Thoracic aorta (tissue), 2 donors: ENCODE measurements at places on chromosomes 5 and 9. TPM values are rescaled to one million over a fixed set of nuclear protein-coding genes. Genes with fewer than 3 reads are reported as not detected.

The C5orf15 gene
- total RNA-seq: 56.1 TPM

The ZFP2 gene
- 2.2 TPM for total RNA-seq

GRCh38 chr9:14418941-14419937 is 105.3 kb upstream of the NFIB start:
- no peaks in the 10 kb centered on the region for H3K4me1 ChIP-seq
- no peak overlapping the region for H3K27ac ChIP-seq
- no peak for DNase-seq
- peak overlapping the region; percentile 53 for H3K4me3 ChIP-seq

DNA sequence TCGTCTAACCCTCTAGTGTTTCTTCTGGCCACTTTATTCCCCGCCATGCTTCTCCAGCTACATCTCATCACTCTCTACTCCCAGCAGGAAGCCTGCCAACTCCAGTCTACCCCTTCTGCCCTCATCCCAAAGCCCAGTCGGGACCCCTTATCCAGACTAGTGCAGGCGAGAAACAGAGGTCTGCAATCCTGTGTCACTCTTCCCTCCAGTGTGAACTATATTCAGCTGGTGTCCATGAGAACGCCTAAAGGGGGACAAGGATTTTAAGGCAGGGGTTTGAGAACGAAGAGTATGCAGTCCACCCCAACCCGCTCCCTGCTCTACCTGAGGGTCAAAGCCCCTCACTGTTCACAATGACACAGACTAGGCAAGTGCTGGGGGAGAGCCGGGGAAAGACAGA is 41.7 kb upstream of the GABRP start:
- no peaks in the 10 kb centered on the region for H3K27me3 ChIP-seq
- H3K27ac ChIP-seq: no peak overlapping the region
- DNase-seq: no peak
- peaks cover 11% of the 10 kb centered on the region for H3K4me1 ChIP-seq
- H3K36me3 ChIP-seq: no peaks in the 10 kb centered on the region

DNA sequence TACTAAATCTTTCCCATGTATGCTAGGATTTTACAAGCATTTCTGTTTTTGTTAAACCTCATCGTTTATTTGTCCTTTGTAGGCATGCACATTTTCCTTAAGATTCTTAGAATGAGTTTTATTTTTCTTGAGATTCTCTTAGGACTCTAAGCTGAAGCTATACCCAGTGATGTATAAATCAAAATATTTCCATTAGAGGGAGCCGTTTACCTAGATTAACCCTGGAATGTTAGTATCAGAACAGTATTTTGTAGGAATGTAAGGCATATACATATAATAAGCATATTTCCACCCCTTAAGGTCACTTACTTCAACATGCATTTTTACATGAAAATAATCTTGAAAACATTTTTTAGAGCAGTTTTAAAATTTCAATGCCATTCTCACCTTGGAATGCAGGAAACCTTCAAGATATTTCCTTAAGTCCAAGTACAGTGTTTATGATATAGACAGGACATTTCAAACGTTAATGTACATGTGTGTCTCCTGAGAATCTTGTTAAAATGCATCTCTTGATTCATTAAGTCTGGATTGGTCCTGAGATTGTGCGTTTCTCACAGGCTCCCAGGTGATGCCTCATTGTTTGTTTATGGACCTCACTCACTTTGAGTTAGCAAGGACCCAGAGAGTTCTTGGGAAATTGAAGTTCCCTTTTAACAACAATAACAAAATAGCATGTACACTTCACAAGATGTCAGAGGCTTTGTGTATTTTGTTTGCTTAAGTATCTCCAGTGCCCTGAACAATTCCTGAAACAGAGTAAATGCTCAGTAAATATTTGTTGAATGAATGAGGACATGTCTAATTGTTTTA is 34.9 kb upstream of the FCHO2 start:
- H3K4me1 ChIP-seq: no peaks in the 10 kb centered on the region
- no peaks in the 10 kb centered on the region for H3K36me3 ChIP-seq
- H3K4me3 ChIP-seq: no peak overlapping the region
- no peak overlapping the region for H3K27ac ChIP-seq
- no peaks in the 10 kb centered on the region for H3K27me3 ChIP-seq

- no peak overlapping the region for H3K4me3 ChIP-seq
- no peaks in the 10 kb centered on the region for H3K36me3 ChIP-seq
- no peak for DNase-seq
- no peaks in the 10 kb centered on the region for H3K27me3 ChIP-seq
- no peak overlapping the region for H3K27ac ChIP-seq
Observed at GRCh38 chr9:134492721-134493460, 148.7 kb upstream of the COL5A1 start.

DNA sequence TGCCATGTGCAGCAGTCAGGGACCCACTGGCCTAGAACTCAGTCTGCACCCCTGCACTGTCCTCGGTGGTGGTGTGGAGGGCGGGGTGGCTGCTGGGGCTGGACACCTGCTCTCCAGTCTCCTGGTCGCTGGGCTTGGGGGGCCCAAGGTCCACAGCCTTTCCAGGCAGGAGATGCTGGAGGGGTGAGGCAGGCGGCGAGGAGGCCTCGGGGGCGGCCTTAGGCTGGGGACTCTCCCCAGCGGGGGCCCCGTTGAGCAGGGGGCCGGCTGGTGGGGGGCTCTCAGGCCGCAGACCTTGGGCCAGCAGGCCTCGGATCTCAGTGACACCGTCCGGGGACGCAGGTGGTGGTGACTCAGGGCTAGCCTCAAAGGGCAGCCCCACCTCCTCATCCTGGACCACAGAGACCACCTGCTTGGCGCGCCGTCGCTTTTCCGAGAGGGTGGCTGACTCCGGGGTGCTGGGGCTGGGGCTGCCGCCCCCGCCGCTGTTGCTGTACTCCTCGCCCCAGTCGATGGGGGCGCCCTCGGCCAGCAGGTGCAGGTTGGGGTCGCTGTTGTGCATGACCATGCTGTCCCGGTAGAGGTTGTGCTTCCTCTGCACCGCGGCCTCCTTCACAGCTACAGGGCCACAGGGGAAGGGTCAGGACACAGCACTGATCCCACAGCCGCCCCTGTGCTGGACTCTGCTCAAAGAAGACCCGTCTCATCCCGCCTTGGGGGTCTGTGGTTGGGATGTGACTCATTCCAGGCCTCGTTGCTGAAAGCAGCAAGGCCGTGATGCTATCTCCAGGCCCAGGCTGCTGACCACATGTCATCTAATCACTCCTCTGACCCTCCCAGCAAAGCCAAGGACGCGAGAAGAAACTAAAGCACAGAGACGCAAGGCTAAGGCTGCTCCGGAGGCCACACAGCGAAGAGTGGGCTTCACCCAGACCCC is 55.8 kb downstream of the LRSAM1 start:
- no peak for DNase-seq
- peaks cover 38% of the 10 kb centered on the region for H3K36me3 ChIP-seq
- H3K27ac ChIP-seq: no peak overlapping the region
- no peaks in the 10 kb centered on the region for H3K27me3 ChIP-seq
- no peaks in the 10 kb centered on the region for H3K4me1 ChIP-seq

- H3K27me3 ChIP-seq: no peaks in the 10 kb centered on the region
- no peak overlapping the region for H3K4me3 ChIP-seq
- DNase-seq: no peak
- no peaks in the 10 kb centered on the region for H3K4me1 ChIP-seq
Observed at GRCh38 chr9:9904041-9904440, 708.8 kb downstream of the PTPRD start.

DNA sequence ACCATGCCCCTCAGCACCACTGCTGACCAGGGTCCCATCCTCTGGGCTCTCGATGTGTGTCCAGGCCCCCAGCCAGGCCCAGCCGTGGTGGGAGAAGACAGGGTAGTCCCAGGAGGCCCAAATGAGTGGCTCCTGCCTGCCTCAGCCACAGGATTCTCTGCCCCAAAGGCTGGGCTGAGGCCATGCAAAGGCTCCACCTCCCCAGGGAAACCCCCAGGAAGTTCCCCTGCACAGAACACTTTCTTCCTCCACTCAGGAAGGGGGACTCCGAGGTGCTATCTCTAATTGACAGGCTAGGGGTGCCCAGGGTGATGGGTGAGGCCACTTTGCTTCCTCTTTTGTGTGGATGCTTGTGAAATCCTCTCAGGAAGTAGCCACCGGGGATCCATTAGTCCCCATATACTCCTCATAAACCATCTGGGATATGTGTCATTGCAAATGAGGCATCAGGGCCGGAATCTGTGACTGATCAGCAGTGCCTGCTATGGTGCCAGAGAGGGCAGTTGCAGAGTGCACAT is 23.1 kb upstream of the TDRD7 start:
- H3K36me3 ChIP-seq: no peaks in the 10 kb centered on the region
- H3K27ac ChIP-seq: no peak overlapping the region
- no peak for DNase-seq
- H3K4me1 ChIP-seq: no peaks in the 10 kb centered on the region

DNA sequence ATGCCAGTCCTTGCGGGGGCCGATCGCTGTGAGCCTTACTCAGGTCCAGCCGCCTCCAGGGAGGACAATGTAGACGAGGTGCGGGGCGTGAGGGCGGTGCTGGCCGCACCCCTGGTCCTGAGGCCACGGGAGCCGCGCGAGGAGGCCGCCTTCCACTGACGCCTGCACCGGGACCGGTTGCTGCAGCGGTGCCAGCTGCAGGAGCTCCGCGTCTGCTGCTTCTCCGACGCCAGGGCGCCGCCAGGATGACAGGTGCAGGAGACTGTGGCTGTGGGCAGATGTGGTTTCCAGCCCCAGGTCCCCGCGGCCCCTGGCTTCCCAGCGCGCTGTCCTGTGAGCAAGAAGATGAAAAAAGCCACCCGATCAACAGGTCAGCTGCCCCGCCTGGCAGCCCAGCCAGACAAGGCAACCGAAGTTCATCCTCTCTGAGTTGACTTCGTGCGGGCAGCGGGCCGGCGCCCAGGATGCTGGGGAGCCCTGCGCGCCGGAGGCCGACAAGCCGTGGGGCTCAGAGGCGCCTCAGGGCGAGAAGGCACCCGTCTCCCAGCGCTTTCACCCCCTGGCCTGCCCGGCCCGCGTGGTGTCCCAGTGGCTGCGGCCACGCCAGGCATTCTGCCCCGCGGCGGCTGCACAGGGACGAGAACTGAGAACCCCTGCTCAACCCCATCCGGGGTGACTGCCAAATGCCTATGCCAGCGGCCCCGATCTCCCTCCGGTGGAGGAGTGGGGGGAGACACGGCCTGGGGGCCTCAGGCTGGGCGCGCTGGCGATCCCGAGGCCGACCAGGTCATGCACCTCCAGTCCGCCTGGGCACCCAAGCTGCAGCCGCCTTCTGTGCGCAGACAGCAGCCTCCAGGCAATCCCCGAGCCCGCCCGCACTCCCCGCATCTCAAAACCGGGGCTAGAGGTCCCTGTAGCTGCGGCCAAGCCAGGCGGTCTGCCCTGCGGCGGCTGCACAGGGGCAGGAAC is 43.4 kb upstream of the BICD2 start:
- H3K27ac ChIP-seq: no peak overlapping the region
- peaks cover 29% of the 10 kb centered on the region for H3K27me3 ChIP-seq
- peaks cover 18% of the 10 kb centered on the region for H3K4me1 ChIP-seq
- no peaks in the 10 kb centered on the region for H3K36me3 ChIP-seq
- DNase-seq: no peak

DNA sequence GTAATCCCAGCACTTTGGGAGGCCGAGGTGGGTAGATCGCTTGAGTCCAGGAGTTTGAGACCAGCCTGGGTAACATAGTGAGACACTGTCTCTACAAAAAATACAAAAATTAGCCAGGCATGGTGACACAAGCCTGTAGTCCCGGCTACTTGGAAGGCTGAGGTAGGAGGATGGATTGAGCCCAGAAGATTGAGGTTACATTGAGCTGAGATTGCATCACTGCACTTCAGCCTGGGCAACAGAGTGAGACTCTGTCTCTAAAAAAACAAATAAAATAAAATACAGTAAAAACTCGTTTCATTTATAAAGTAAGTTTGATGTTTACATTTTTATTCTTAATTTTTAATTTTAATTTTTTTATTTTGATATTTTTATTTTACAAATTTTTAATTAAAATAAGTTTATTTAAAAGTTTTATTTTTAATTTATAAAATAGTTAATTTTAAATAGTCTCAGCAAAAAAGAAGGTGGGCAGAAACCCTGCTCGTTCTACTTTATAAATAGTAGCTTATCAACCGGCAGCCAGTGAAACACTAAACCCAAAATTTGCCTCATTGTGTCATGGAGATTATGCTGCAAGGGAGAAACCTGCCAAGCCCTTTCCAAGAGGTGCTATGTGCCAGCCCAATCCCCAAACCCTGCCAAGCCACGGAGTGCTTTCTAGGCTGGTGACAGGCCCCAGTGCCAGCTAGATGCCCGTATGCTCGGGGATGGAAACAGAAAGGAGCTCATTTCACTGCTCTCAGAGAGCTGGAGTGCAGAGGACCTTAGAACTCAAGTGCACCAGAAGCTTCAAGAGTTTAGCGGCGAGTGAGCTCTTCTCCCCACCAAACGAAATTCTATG is 38.9 kb downstream of the SERINC5 start:
- peak overlapping the region; percentile 9 for H3K4me3 ChIP-seq
- peak; percentile 67 for DNase-seq
- no peaks in the 10 kb centered on the region for H3K27me3 ChIP-seq
- H3K27ac ChIP-seq: peak overlapping the region; percentile 57

- no peak for DNase-seq
- H3K4me1 ChIP-seq: peaks cover 21% of the 10 kb centered on the region
- H3K27me3 ChIP-seq: no peaks in the 10 kb centered on the region
Observed at GRCh38 chr5:98921947-98922505, 6.8 kb downstream of the CHD1 start.
